Stimulated activated CD8-positive, alpha-beta memory T cell treated with anti-CD3 and anti-CD28 coated beads, Interleukin-12 subunit alpha, Interleukin-12 subunit beta, amount 100 ng/mL, for 1 hour (primary cell): ENCODE measurements at places on chromosomes 1 and 21.

DNA sequence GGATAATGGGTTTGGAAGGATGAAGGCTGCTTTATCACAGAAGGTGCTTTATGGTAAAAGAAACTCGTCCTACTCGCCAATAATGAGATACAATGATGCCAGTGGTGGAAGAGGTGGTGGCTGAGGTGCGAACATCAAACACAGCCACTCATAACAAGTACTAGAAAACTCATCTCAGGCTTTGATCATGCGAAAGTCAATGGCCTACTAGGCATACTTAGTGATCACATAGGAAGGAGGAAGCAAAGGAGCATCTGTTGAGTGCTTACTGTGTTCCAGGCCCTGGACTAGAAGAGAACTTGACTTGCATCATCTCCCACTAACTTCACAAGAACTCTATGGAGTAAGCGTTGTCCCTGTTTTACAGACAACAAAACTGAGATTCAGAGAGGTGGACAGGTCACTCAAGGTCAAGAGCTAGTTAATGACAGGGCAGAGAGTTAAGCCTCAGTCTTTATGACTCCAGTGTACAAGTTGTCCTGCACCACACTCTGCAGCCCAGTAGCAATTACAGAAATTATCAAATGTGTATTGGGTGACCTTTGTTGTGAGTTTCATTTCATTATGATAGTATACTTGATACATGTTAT lies 33.6 kb downstream of the RUNX1 start:
- no peak for DNase-seq

GRCh38 chr1:224287714-224288113 lies 42.3 kb downstream of the NVL start:
- no peak for DNase-seq

DNA sequence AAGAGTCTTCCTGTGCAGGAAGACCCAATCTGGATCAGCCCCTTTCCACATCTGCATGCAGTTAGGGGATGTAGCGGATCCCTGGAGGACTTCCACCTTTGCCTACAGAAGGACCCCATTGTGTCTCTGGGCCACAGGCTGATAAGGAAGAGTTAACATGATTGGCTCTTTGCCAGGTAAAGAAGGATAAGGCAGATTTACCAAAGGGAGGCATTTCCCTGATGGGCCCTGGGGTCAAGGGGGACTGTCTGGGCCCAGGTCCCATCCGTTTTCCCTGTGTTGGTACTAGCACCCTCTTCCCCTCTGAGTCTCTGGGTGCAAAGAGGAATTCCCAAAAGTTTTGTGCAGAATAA lies 29.1 kb downstream of the SLC26A9 start:
- DNase-seq, result no peak

GRCh38 chr1:172134087-172134731 lies 286.3 kb upstream of the C1orf105 start:
- DNase-seq, result no peak
